ENCODE measurements at places on chromosomes 7 and 10. TPM values are rescaled to one million over a fixed set of nuclear protein-coding genes. Genes with fewer than 3 reads are reported as not detected.
A peak's percentile ranks its signal among the peaks of the same experiment; 100 is the strongest.

The RBM20 gene
- total RNA-seq: 0.55 TPM

DNA sequence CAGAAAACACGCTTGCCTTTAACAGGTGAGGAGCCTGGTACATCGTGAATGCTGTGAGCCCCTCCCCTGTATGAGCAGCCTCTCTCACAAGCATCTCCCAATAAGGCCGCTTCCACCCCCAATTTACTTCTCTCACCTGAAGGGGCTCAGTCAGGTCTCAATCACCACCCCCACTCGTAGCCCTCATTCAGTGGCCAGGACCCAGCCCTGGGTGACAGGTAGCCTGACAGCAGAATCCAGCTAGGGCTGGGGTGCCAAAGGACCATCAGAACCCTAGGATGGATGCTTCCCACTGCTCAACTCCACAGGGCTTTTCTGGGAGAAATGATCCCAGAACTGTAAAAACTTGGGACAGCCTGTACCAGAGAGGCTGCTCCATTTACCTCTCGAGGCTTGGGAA lies 6.4 kb upstream of the NDST2 start:
- no peaks in the 10 kb centered on the region for H3K27me3 ChIP-seq
- no peaks in the 10 kb centered on the region for H3K36me3 ChIP-seq
- H3K27ac ChIP-seq: peak overlapping the region; percentile 77
- no peak overlapping the region for H3K4me3 ChIP-seq

The KIAA1217 gene
- total RNA-seq: 33.6 TPM

DNA sequence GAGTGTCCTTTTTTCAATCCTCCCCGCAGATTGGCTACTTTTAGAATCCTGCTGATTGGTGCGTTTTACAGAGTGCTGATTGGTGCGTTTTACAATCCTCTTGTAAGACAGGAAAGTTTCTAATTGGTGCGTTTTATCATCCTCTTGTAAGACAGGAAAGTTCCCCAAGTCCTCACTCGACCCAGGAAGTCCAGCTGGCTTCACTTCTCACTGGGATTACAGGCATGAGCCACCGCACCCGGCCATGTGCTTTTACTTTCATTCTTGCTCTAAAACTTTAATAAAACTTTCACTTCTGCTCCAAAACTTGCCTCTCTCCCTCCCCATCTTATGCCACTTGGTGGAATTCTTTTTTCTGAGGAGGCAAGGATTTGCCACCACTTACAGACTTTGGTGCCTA lies 17.0 kb upstream of the WAPL start:
- H3K36me3 ChIP-seq: no peaks in the 10 kb centered on the region
- H3K27ac ChIP-seq: no peak overlapping the region
- no peak overlapping the region for H3K4me3 ChIP-seq

The UCMA gene
- total RNA-seq: not detected

The GRID2IP gene
- 0.21 TPM for total RNA-seq

DNA sequence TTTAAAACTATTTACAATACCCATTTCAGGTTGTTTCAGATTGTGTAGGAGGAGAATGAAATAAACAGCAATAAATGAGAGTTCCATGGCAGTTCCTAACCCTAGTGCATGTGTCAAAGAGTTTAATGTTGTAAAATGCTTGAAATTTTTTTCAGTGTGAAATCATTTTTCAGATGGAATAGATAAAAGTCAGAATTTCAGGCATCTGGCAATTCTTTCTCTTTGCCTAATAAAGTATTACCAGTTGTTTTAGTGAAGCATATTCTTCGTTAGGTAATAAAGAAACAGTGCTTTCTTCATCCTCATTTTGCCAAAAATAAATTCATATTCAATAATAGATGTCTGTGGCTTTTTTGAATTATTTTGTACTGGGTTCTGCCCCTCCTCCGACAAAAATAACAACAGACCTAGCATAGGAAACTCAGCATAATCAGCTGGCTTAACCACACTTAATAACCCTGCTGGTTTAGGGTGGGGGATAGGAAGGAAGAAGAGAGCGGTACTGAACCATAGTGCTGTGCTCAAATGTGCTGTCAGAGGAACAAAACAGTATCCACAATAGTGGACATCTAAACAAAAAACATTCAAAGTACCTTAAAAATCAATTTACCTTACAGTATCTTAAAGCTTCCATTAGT lies 39.1 kb downstream of the MINDY3 start:
- H3K27ac ChIP-seq: no peak overlapping the region
- H3K36me3 ChIP-seq: peaks cover 43% of the 10 kb centered on the region
- H3K27me3 ChIP-seq: no peaks in the 10 kb centered on the region
- no peaks in the 10 kb centered on the region for H3K4me1 ChIP-seq
- DNase-seq: no peak

DNA sequence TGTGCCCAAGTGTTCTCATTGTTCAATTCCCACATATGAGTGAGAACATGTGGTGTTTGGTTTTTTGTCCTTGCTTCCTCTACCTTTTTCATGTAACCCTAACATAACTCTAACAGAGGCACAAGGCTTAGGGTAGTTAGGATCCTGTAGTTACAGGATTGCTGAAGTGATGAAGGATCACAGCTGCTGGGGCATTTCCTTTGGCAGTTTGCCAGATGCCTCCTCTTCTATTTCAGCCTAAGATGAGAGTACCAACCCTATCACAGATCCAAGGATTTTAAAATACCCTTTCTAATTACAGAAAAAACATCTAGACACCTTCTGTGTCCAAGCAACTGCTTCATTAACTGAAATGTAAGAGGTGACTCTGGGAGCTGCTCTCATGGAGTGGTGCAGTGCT lies 141.7 kb upstream of the COL1A2 start:
- no peaks in the 10 kb centered on the region for H3K36me3 ChIP-seq
- DNase-seq: no peak
- no peak overlapping the region for H3K4me3 ChIP-seq
- no peak overlapping the region for H3K27ac ChIP-seq

The TSPAN15 gene
- total RNA-seq: 67.9 TPM

GRCh38 chr10:117374506-117375359 lies 507 bp downstream of the PDZD8 start:
- peak; percentile 47 for DNase-seq
- H3K4me1 ChIP-seq: peaks cover 22% of the 10 kb centered on the region
- H3K27ac ChIP-seq: peak overlapping the region; percentile 95
- H3K27me3 ChIP-seq: peaks cover 3% of the 10 kb centered on the region
- peak overlapping the region; percentile 94 for H3K4me3 ChIP-seq

The ANXA8 gene
- total RNA-seq: 3.0 TPM

The SYT15 gene
- total RNA-seq: 20.1 TPM

The CACNB2 gene
- 5.7 TPM for total RNA-seq

DNA sequence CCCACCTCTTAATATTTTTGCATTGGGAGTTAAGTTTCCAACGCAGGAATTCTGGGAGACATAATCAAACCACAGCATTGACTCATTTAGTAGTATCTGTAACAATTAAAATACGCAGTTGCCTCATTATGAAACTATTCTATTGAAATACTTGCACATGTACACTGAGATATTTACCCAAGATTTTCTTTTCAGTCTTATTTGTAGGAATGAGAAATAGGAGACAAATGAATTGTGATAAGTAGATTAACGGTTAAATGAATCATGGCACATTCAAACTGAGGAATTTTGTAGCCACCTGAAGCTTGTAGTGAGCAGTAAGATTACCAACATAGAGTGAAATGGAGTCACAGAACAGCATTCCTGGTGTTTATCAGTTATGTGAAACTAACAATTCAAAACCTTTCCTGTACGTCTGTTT lies 18.1 kb downstream of the RP9 start:
- no peaks in the 10 kb centered on the region for H3K4me1 ChIP-seq
- H3K27me3 ChIP-seq: no peaks in the 10 kb centered on the region
- H3K27ac ChIP-seq: no peak overlapping the region
- no peaks in the 10 kb centered on the region for H3K36me3 ChIP-seq
- no peak overlapping the region for H3K4me3 ChIP-seq
- DNase-seq: no peak

The TDRD1 gene
- 0.29 TPM for total RNA-seq

DNA sequence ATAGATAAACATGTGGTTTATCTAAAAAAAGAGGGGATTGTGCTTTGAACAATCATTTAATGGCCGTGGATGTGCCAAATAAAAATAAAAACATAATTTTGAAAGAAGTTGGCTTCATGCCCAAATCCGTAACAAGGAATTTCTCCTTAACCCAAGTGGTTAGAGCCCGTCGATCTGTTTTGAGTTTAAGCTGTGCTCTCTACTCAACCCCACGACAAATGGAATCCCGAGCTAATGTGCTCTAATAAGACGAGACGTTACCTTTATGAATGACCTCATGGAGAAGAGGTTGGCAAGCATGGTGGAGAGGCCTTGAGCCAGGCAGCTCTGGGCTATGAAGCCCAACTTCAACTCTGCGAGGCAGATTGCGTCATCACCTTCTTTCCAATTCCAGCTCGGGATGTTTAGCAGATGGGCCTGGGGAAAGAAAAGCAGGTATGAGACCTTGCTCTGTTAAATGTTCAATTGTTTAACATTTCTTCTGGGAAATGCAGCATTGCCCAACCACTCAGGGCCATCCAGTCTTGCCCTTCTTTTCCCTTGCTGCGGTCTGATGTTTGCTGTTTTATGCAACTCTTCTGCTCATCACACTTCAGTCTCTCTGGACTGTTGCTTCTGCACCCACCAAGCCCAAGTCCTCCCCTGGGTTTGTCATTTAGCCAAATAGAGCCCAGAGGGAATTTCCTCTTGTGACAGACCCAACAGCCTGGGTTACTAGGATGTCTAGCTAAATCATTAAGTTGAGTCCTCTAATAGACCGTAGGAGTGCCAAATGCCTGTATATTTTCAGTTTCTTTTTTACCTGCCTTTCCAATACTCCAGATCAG lies 564.6 kb downstream of the KCNMA1 start:
- H3K27ac ChIP-seq: peak overlapping the region; percentile 7
- H3K4me3 ChIP-seq: no peak overlapping the region
- DNase-seq: peak; percentile 82
- H3K4me1 ChIP-seq: peaks cover 5% of the 10 kb centered on the region

The CD36 gene
- 137 TPM for total RNA-seq

GRCh38 chr7:12281038-12281437 lies 69.9 kb downstream of the TMEM106B start:
- H3K4me1 ChIP-seq: no peaks in the 10 kb centered on the region
- no peaks in the 10 kb centered on the region for H3K27me3 ChIP-seq

The TTYH3 gene
- 82.9 TPM for total RNA-seq

- H3K4me3 ChIP-seq: no peak overlapping the region
- H3K27me3 ChIP-seq: peaks cover 71% of the 10 kb centered on the region
Measured at GRCh38 chr10:120970595-120971529, 119.7 kb downstream of the WDR11 start.

DNA sequence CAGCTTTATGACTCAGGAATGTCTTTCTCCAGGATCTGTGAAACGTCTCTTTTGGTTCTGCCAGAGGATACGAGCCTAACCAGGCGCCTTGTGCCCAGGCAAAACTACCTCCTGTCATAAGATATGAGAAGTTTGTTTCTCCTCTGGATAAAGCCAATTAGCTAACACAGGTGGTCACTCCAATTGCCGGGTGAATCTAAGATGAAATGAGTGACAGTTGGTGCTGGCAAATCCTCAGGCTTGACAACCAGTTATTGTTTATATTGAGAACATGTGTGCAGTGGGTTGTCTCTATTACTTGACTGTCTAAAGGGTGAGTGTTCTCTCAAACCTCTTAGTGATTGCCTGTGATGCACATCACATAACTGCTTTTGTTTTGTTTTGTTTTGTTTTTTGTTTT lies 449.1 kb downstream of the XPNPEP1 start:
- DNase-seq: no peak
- no peaks in the 10 kb centered on the region for H3K27me3 ChIP-seq
- H3K4me1 ChIP-seq: no peaks in the 10 kb centered on the region
- H3K4me3 ChIP-seq: no peak overlapping the region

GRCh38 chr10:21513405-21513788 lies 12.1 kb downstream of the SKIDA1 start:
- peaks cover 4% of the 10 kb centered on the region for H3K4me1 ChIP-seq
- H3K4me3 ChIP-seq: no peak overlapping the region
- H3K36me3 ChIP-seq: no peaks in the 10 kb centered on the region
- no peak for DNase-seq

- H3K27me3 ChIP-seq: no peaks in the 10 kb centered on the region
- H3K36me3 ChIP-seq: no peaks in the 10 kb centered on the region
Measured at GRCh38 chr7:86091369-86091768, 552.3 kb upstream of the GRM3 start.

GRCh38 chr10:17062009-17062408 lies 67.6 kb downstream of the CUBN start:
- no peak for DNase-seq
- no peaks in the 10 kb centered on the region for H3K36me3 ChIP-seq
- peaks cover 8% of the 10 kb centered on the region for H3K4me1 ChIP-seq
- no peak overlapping the region for H3K4me3 ChIP-seq
- no peaks in the 10 kb centered on the region for H3K27me3 ChIP-seq

DNA sequence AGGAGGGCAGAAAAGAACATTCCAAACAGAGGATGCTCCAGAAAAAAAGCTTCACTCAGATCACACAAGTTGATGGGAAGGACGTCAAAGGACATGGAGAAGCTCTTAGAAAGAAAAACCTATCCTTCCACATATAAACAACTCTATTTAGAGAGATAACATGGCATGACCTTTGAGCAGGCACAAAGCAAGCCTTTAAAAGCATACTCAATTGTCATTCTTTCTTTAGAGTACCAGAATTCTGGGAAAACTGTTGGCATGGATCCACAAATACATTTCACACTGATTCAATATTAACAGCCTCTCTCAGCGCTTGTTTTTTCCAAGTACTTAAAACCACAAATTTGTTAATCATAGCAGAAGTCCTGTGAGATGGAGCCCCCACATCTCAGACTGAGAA lies 7.3 kb upstream of the ABLIM1 start:
- DNase-seq: no peak
- H3K27me3 ChIP-seq: no peaks in the 10 kb centered on the region
- H3K27ac ChIP-seq: no peak overlapping the region
- H3K4me1 ChIP-seq: peaks cover 15% of the 10 kb centered on the region

- H3K4me3 ChIP-seq: no peak overlapping the region
- no peak for DNase-seq
- no peaks in the 10 kb centered on the region for H3K4me1 ChIP-seq
- H3K27me3 ChIP-seq: no peaks in the 10 kb centered on the region
Measured at GRCh38 chr7:94177441-94177840, 173.3 kb upstream of the BET1 start.

DNA sequence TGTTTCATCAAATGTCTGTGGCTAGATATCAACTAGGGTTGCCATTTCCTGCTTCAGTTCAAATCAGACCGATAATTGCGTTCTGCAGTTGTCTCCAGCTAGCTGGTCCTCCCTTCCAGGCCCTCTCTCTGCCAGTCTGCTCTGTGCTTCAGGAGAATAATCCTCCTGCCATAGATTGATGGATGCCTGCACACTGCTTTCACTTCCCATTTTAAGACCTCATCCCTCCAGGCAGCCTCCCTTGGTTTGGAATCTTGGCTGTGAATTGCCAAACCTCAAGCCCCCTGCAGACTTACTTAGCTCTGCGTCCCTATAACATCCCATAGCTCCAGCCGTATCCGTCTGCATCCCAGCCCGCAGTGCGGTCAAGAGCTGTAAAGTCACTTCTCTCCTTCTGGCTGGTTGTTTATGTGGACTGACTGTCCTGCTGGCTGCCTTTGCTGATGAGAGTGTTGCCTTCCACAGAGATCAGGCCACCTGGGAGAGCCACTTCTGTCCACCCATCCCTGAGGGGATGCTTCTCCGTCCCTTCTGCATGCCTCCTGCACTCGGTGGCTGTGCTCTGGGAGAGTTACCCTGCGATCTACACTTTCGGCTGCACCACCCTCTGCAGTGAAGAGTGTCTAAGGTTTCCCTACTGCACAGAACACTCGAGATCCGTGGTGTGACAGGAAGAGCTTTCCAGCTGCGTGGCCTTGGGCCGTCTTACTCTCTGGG lies 22.4 kb upstream of the KLF6 start:
- no peak for DNase-seq
- H3K27me3 ChIP-seq: no peaks in the 10 kb centered on the region

Measured in left lung (tissue), 14 donors.